ENCODE measurements at places on chromosomes 3 and 15.

GRCh38 chr15:77541421-77542181, 91.1 kb downstream of the LINGO1 start:
- DNase-seq: no peak

- DNase-seq: no peak
Measured at GRCh38 chr15:85607842-85608241, 186.9 kb downstream of the KLHL25 start.

GRCh38 chr3:96449803-96450202, 364.6 kb upstream of the EPHA6 start:
- DNase-seq: no peak

DNA sequence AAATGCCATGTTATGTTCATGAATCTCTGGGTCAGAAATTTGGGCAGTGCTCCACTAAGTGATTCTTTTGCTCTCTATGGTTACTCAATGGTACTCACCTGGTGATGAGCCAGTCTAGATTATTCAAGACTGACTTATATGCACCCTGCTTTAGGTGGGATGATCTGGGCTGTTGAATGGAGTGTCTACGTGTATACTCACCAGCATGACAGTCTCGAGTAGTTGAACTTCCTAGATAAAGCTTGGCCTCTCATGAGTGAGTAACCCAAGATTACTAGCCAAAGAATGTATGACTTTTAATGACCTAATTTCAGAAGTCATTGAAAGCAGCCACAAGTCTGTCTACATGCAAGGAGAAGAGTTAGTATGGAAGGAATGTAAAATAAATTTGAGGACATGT, 77.5 kb upstream of the CADM2 start:
- DNase-seq: no peak

GRCh38 chr15:73803806-73804205, 50.7 kb upstream of the INSYN1 start:
- no peak for DNase-seq

DNA sequence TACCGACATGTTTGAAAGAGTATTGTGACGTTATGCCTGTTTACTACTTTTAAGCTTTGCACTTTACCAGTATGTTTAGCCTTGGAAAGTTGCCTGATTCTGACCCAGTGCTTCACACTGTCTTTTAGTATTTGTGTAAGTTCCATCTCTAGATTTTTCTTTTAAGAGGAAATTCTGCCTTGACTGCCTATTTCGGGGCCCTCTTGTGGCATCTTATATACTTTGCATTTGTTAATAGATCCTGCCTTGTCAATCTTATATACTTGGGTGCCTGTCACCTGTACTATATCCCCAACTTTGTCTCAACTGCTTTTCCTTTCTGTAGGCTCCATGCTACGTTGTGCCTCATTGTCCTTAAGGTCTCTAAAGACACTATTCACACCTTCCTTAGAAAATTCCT, 244.6 kb downstream of the STXBP5L start:
- no peak for DNase-seq

- DNase-seq: no peak
Measured at GRCh38 chr15:100095541-100096247, 246.1 kb downstream of the ADAMTS17 start.

GRCh38 chr3:133776794-133777438, 28.7 kb upstream of the SRPRB start:
- DNase-seq: no peak

GRCh38 chr3:127629467-127630403, 750 bp downstream of the PODXL2 start:
- DNase-seq: peak; percentile 9

- no peak for DNase-seq
Measured at GRCh38 chr3:43647331-43648166, 25.7 kb upstream of the ANO10 start.

DNA sequence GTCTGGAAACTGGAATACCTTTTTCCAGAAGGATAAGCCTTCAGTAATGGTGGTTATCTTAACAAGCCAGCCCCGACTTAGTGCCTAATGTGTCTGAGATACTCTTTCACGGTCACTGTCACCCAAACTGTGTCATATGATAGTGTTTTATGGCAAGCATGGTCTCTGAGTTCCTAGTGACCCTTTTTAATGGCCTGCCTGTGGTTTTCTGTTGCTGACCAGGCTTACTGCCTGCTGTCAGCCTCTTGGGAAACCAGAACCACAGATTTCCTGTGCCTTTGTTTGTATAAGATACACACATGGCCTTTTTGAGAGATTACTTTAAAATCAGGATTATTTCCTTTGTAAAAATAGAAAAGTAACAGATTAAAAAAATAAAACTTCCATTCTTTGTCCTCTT, 22.4 kb downstream of the HPS3 start:
- DNase-seq: no peak

DNA sequence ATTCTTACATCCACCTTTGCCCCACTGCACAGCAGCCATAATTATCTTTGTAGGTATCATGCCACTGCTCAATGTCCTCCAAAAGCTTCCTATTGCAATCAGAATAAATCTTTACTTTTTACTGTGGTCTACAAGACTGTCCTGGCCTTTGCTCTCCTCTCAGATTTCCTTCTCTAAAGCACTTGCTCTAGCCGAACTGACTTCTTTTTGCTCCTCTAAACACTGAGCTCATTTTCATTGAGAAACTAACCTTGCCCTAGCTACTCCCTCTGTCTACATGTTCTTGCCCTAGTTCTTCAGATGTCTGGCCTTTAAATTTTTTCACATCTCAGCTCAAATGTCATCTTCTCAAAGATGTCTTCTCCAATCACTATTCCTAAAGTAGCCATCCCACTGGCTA, 342.8 kb downstream of the TBC1D5 start:
- DNase-seq: no peak

DNA sequence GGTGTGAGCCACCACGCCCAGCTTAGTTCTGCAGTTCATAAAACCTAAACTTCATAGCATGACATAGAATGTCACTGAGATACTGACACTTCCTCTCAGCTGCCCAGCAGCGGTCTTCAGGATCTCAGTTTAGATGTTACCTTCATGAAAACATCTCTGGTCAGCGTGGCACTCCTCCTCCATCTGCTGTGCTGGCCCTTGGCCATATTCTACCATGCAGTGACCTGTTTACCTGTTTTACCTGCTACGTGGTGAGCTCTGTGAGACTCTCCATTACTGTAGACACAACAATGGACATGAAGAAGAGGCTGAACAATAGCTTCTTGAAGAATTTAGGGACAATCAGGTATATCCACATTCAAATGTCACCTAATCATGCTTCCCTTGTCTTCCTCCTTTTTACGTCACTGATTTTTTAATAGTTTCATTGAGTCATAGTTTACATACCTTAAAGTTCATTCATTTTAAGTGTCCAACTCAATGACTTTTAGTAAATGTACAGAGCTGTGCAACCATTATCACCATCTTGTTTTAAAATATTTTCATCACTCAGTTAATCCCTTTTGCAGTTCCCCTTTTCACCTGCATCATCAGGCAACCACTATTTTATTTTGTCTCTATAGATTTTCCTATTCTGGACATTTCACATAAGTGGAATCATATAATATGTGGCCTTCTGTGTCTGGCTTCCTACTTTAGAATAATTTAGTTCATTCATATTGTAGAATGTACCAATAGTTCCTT, 32.2 kb upstream of the PTPN23 start:
- DNase-seq: no peak

GRCh38 chr3:25437953-25438352, 9.9 kb downstream of the RARB start:
- no peak for DNase-seq

- DNase-seq: no peak
Measured at GRCh38 chr15:25391971-25392721, 46.7 kb downstream of the UBE3A start.

- no peak for DNase-seq
Measured at GRCh38 chr3:141323936-141324704, 44.2 kb upstream of the ZBTB38 start.

- DNase-seq: peak; percentile 47
Measured at GRCh38 chr3:119508172-119508845, 10.0 kb downstream of the TIMMDC1 start.

DNA sequence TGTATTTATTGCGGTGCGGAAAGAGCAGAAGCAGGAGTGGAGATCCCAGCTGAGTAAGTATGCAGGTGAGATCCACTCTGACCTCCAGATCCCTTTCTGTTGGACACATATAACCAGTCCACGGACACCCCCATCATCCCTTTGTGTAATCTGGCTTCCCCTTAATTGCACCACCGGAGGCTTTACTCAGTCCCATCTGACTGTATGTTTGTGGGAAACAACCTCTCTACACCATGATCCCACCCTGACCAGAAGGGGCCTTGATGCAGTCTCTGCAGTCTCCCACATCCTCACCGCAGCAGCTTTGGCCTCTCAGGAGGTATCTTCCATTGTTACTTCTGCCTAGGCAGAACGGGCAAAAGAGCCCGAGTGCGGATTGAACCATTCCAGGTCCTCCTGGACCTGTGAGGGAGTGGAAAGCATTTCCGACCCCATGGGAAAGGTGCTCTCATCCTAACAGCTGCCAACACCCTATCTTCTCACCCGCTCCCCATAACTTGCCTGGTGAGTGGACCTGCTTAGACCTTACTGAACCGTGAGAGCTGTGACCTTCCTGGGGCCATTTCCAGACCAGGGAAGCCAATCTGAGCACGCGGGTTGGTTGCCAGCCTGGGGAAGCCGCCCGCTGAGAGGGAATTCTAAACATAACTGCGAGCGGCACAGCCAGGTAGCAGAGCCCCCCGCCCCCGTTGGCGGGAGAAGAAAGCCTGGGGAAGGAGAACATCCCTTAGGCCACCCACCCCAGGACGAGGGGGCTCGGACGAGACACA, 1.1 kb downstream of the SLCO2A1 start:
- no peak for DNase-seq

- DNase-seq: no peak
Measured at GRCh38 chr3:193011958-193012357, 94.3 kb upstream of the MB21D2 start.

- DNase-seq: no peak
Measured at GRCh38 chr3:142026333-142026732, 123.0 kb downstream of the TFDP2 start.

GRCh38 chr3:32934150-32934742, 17.2 kb upstream of the CCR4 start:
- DNase-seq: peak; percentile 2
